ENCODE measurements at places on chromosomes 1 and 21.

GRCh38 chr1:153578490-153578889 lies 12.8 kb upstream of the S100A2 start:
- DNase-seq = no peak

- DNase-seq = peak; percentile 94
Observed at GRCh38 chr21:42317341-42317741, 2.1 kb upstream of the TFF3 start.

- no peak for DNase-seq
Observed at GRCh38 chr1:243950166-243950565, 100.1 kb upstream of the AKT3 start.

DNA sequence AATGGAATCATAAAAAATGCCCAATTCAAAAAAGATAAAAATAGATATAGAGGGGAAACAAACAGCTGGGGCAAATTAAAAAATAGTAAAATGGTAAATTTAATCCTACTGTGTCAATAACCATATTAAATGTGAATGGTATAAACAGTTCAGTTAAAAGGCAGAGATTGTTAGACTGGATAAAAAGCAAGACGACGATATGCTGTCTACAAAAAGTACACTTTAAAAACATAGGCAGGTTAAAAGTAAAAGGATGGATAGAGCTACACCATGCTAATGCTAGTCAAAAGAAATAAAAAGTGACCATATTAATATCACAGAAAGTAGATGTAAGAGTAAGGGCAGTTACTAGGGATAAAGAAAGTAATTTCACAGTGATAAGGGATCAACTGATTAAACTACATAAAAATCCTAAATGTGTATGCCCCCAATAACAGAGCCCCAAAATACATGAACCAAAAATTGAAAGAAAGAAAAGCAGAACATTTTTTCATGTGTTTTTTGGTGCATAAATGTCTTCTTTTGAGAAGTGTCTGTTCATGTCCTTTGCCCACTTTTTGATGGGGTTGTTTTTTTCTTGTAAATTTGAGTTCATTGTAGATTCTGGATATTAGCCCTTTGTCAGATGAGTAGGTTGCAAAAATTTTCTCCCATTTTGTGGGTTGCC lies 27.4 kb downstream of the MORN1 start:
- no peak for DNase-seq

- no peak for DNase-seq
Observed at GRCh38 chr21:17782051-17782450, 37.1 kb downstream of the C21orf91 start.

- DNase-seq = no peak
Observed at GRCh38 chr1:154635171-154635570, 27.2 kb upstream of the ADAR start.

DNA sequence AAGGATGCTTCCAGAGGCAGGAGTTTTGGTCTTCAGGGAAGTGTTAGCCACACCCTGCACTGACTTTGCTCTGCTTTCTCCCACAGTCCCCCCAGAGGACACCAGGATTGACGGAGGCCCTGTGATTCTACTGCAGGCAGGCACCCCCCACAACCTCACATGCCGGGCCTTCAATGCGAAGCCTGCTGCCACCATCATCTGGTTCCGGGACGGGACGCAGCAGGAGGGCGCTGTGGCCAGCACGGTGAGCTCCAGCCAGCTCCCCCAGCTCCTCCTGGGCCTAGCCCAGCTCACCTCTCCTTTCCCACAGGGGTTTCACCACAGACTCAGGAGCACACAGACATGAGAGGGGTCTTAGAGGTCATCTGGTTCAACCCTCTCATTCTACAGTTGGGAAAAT lies 90.9 kb downstream of the KIRREL1 start:
- no peak for DNase-seq

GRCh38 chr1:30087465-30087864 lies 635.9 kb downstream of the MATN1 start:
- peak; percentile 11 for DNase-seq
